ENCODE measurements at places on chromosomes 3 and 15.

- DNase-seq = no peak
Observed at GRCh38 chr3:32782407-32782806, 35.4 kb upstream of the TRIM71 start.

DNA sequence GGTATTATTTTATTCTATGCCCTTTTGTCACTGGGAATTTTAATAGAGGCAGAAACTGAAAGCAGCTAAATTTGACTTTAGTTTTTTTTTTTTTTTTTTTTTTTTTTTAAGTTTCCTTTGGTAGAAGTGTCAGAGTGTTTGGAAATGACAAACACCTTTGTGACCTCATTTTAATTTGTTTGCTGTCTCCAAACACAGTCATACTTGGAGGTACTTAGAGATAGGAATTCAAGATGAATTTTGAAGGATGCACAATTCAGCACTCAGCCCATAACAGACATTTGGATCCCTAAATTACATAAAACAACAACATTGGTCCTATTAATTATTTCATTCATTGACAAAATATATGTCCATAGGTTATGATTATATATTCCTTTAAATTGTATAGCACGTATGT, 43.4 kb upstream of the NAALADL2 start:
- no peak for DNase-seq

GRCh38 chr3:101167376-101167775, 153.0 kb downstream of the IMPG2 start:
- DNase-seq = no peak

DNA sequence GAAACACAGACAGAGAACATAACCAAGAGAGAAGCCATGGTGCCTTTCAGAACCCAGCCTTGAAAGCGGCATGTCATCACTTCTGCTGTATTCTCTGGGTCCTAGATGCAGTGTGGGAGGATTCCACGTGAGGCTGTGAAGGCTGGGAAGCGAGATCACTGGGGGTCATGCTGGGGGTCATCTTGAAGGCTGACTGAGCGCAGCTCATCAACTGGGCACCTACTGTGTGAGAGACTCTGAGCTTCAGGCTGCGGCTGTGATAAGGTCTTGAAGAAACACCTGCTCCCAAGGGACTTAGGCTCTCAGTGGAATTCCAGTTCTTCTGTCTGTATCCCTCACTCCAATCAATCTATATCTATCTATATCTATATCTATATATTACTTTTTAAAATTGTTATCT, 91.8 kb upstream of the KLF13 start:
- no peak for DNase-seq

DNA sequence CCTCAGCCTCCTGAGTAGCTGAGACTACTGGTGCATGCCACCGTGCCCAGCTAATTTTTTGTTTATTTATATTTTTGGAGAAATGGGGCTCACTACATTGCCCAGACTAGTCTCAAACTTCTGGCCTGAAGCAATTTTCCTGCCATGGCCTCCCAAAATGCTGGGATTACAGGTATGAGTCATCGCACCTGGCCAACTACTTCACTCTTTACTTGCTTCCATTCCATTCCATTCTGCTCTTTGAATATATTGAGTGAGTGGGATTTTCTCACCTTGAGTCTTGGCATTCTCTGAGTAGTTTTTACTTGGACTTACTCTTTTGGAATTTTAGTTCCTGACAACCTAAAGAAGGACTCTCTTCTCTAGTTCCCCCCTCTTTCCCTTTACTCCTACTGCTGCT, 93.8 kb upstream of the UNC13C start:
- DNase-seq = no peak

GRCh38 chr3:142007710-142008399, 131.4 kb downstream of the ATP1B3 start:
- DNase-seq = no peak

- DNase-seq = no peak
Observed at GRCh38 chr3:16724487-16724886, 119.3 kb upstream of the DAZL start.

GRCh38 chr3:149203758-149204157, 17.9 kb downstream of the CP start:
- DNase-seq = no peak

DNA sequence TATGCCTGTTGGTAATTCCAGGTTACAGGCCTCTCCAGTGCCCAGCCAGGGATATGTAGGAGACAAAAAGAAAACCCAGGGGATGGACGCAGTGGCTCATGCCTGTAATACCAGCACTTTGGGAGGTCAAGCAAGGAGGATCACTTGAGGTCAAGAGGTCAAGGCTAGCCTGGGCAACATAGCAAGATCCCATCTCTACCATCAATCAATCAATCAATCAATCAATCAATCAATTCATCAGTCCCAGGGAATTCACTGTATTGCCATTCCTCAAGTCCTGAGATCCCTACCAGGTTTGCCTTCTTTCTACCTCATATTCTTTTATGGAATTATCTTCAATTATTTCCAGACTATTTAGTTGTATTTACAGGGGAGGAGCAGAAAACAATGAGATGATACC, 82.2 kb downstream of the DHX30 start:
- DNase-seq = no peak

GRCh38 chr3:194250098-194251002, 100.8 kb downstream of the CPN2 start:
- no peak for DNase-seq

DNA sequence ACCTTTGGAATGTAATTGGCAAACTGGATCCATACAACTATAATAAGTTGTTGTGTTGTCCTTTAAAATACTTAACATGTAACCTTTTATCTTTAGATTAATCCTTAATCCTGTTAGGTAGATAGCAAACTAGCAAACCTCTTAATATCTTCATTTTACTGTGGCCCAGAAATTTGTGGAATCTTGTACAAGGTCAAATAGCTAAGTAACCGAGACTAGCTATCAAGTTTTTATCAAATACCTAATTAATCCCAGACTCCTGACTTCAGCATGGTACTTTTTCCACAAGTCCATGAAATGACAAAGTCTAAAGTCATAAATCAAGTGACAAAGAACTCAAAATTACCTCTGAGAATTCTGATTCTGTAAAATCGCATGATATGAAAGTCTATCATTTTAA, 4.4 kb downstream of the GATM start:
- no peak for DNase-seq

GRCh38 chr3:127113571-127113891, 79.4 kb upstream of the PRR23E start:
- no peak for DNase-seq

- DNase-seq = no peak
Observed at GRCh38 chr15:42528970-42529369, 19.6 kb downstream of the LRRC57 start.

DNA sequence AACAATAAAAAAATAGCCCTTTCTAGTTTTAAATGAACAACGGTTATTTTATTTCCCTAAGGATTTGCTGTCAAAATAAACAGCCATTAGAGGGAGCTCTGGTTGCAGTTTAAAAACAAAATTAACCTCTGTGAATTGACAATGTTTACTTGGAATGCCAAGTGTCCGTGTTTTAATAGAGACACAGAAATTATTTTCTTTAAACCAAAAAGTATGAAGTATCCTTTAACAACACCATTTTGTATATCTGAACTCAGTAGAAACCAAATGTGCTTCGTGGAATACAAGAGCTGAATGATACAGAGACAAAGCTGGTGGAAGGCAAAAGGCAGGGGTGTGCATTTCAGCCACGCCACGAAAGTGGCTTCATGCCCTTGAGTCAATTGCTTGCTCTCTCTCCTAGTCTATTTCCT, 74.4 kb downstream of the MOBP start:
- DNase-seq = no peak

- no peak for DNase-seq
Observed at GRCh38 chr3:156620901-156621300, 53.5 kb upstream of the TIPARP start.

GRCh38 chr3:188064831-188065493, 89.0 kb upstream of the LPP start:
- no peak for DNase-seq

DNA sequence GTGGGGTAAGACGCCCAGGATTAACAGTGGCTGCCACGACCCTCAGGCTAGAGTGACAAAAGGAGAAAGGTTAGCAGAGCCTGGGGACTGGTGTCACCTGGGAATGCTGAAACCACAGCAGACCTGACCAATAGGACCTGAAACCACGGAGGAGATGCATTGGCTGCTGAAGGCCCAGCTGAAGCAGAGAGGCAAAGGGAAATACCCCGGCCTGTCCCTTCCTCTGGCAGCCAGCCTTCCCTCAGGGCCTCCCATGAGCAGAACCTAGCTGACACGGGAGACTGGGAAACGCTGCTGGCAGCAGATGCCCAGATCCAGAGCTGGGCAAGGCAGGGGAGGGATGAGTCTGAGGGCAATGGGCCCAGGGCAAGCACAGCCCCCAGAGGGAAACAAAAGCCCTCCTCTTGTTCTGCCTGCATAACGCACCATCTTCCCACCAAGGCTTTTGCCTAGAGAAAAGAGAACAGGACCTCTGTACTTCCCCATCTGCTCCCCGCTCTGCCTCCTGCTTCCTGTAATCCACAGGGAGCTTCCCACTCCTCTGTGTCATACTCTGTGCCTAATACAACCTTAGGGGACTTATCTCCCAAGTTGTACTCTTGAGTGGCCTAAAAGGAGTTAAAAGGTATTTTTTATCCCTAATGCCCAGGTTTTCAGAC, 216.2 kb downstream of the ABHD5 start:
- DNase-seq = no peak

- DNase-seq = no peak
Observed at GRCh38 chr3:136186846-136187245, 9.3 kb downstream of the MSL2 start.

DNA sequence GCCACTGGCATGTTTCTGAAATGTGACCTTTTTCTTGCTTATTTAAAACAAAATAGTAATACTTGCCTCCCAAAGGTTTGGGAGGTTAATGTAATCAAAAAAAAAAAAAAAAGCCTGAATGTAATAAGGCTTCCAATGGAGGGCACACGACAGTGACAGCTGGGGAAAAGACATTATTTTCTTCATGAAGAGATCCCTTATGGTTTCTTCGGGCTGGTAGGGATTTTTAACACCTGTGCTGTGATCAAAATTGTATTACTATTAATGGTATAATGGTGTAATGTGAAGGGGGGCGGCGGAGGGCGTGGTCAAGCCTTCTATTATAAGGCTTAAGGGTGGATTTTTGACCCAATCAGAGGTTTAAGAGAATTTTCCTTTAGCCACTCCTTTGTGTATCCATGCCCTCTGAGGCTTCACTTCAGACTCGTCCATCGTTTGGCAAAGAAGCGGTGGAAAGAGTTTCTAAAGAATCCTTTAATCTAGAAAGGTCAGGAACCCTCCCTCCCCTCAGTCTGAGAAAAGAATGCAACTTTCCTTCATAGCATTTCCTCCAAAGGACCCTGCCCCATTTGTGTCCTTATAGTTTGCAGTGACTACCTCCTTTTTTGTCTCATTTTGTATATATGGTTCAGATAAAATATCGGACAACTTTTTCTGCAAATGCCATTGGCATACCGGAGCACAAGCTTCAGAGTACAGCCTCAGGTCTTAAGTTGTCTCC, 89.5 kb upstream of the CHD2 start:
- no peak for DNase-seq

DNA sequence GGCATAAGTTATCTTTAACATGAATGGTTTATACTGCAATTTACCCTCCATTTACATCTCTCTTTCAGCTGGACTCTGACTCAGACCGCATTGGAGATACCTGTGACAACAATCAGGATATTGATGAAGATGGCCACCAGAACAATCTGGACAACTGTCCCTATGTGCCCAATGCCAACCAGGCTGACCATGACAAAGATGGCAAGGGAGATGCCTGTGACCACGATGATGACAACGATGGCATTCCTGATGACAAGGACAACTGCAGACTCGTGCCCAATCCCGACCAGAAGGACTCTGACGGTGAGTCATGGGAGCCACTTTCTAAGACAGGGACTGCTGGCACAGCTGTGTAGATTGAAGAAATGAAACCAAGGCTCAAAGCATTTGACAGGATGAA, 11.6 kb downstream of the THBS1 start:
- no peak for DNase-seq

DNA sequence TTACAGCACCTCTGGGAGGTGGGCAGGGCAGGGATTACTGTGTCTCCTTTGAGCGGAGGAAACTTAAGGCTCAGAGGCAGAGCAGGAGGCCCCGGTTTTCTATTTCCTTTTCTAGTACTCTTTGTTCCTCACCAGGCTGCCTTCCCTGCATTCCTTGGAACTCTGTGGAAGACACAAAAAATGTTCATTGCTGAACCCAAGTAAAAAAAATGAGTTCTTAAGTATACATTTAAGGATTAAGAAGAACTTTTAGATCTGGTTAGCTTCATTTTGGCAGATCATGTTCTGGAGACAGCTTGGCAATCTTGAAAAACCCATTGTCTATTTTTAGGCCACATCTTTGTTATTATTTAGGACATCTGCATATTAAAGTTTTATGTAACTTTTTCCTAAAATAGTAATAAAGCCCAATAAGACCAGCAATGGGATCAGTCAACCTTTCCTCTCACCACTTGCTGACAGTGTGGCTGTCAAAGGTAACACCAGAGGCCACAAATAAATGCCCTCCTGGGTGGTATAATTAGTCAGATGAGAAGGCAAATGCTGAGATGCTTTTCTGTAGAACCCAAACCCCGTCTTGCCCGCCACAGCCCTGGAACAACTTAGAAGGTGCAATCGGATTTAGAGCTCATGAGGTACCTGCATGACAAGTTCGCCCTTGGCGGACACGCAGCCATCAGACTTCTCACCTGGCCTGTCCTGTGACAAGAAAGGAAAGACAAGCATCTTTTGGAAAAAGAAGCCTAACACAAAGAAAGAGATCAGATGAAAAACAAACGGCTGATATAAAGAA, 97.2 kb downstream of the DGKG start:
- no peak for DNase-seq

GRCh38 chr15:60009124-60009960, 5.2 kb downstream of the FOXB1 start:
- no peak for DNase-seq

DNA sequence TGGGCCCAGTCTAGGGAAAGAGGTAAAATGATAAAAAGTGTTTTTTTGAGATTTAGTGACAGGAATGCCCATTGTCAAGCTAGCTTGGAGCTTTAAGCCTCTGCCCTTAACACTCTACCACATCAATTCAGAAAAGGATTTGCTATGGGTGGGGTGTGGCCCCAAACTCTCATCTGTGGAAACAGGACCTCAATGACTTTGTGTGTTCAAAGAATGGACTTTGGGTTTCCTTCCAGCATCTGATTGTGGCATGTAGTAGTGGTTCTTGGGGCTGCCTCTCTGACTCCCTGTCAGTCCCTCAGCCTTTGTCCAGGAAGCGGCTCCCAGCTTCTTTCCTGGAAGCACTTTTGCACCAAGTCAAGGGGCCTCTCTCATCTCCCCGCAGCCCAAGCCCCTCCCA, 56.1 kb downstream of the CCNL1 start:
- no peak for DNase-seq

- DNase-seq = no peak
Observed at GRCh38 chr3:177330779-177331178, 133.5 kb upstream of the TBL1XR1 start.

- DNase-seq = no peak
Observed at GRCh38 chr15:50996641-50997040, 88.2 kb downstream of the AP4E1 start.

Measured in activated T-cell treated with anti-CD3 and anti-CD28 coated beads for 48 hours (primary cell).